ENCODE measurements at places on chromosomes 12 and 14.

- no peak for DNase-seq
Observed at GRCh38 chr12:107544937-107545336, 140.7 kb upstream of the PWP1 start.

- DNase-seq = no peak
Observed at GRCh38 chr12:29971446-29971845, 187.7 kb upstream of the TMTC1 start.

DNA sequence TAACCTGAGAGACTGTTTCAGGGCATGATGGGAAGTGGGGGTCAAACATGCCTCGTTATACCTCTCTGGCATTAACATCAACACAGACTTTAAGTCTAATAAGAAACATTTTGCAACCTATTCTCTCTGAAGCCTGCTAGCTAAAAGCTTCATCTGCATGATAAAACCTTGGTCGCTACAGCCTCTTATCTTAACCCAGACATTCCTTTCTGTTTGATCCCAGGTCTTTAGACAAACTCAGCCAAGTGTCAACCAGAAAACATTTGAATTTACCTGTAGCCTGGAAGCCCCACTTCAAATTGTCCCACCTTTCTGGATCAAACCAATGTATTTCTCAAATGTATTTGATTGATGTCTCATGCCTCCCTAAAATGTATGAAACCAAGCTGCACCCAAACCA, 9.1 kb downstream of the PPP2R3C start:
- DNase-seq = no peak

DNA sequence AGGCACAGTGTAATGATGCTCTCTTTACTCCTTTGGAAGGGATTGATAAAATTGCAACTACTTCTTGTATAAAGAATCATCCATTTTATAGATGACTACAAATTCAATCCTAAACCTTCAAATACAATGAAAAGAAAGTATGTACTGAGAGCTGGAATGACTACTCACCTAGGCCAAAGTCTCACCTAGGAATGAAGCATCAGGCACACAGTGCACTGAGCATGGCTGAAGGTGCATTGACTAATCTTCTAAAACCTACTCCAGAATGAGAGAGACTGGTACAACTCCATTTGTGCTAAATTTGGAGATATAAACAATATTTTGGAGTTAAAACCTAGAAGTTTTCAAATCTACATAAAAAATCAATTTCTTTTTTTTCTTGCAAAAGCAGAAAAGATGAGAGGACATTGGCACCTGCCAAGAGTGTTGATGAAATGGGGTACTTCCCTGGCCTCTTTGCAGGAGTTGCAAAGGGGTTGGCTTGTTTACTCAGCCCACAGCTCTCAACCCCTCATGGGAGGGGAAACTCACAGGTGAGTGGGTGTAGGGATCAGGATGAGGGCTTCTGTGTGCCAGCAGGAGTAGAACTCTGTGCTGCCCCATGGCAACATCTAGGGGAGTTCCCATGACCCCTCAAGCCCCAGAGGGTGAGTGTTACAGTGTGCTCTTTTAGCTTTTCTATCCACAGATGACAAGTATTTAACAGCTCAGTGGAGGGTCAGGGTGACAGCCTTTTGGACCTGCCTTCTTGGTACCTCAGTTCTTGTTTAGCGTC, 31.3 kb downstream of the CLECL1 start:
- no peak for DNase-seq

- no peak for DNase-seq
Observed at GRCh38 chr12:69676257-69677012, 22.7 kb downstream of the BEST3 start.

- DNase-seq = no peak
Observed at GRCh38 chr12:66453844-66454243, 151.6 kb downstream of the HELB start.

DNA sequence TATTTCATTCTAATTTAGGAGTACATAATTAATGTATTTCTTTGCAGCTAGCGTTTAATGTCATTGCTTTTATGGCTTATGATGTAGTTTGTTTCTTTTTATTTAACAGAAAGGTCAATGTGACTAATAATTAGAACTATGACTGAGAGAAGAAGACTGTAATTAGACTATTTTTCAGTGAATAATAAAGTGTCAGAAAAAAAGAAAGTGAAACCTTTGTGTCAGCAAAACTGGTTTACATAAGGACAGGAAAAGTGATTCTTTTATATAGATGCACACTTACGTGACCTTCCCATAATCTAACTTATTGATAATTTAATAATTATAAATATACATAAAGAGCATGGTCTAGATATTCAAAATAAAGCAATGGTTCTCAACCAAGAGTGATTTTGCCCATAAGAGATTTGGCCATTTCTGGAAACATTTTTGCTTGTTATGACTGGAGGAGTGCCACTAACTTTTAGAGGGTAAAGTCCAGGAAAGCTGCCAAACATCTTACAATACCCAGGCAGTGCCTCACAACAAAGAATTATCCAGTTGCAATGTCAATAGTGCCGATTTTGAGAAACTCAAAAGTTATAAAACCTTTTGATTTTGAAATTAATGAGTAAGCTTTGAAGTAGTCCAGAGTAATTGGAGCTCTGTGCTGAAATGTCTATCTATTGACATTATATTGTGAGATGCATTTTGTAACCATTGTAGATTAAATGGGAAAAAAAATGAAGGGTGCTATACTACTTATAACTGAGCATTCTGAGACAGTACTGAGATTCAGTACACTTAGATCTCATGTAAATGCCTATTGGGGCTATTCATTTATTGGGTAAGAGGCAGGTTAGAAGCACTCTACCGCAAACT, 227.1 kb downstream of the C12orf50 start:
- no peak for DNase-seq
